ENCODE measurements at places on chromosomes 12 and 14.

- no peak for DNase-seq
Measured at GRCh38 chr14:77007183-77007974, 21.1 kb downstream of the IRF2BPL start.

DNA sequence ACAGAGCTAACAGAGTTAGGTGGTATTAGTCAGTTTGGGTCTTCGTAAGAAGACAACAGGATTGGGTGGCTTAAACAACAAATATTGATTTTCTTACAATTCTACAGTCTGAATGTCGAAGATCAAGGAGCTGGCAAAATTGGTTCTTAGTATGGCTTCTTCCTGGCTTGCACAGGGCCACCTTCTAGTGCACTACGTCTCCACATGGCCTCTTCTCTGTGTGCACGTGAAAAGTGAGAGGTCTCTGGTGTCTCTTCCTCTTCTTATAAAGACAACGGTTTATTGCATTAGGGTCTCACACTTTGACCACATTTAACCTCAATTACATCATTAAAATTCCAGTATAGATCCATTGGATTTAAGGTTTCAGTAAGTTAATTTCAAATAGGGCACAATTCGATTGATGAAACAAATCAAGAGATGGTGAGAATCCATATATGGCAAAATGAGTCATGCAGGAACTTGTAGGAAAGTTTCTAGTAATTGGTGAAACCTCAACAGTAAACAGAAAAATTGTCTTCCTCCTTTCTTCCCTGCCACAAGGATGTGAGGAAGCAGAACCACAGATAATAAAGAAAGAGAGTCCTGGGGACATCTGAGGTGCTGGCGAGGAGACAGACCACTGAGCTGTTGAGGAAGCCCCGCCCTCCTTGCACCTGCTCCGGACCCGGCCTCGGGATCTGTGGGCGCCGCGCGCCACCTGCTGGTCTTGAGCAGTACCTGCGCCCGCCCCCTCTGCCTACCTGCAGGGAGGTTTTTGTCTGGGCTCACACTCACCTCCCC lies 846.7 kb downstream of the TMEM121 start:
- DNase-seq = peak; percentile 51

- DNase-seq = no peak
Measured at GRCh38 chr14:21255385-21256101, 13.7 kb downstream of the HNRNPC start.

DNA sequence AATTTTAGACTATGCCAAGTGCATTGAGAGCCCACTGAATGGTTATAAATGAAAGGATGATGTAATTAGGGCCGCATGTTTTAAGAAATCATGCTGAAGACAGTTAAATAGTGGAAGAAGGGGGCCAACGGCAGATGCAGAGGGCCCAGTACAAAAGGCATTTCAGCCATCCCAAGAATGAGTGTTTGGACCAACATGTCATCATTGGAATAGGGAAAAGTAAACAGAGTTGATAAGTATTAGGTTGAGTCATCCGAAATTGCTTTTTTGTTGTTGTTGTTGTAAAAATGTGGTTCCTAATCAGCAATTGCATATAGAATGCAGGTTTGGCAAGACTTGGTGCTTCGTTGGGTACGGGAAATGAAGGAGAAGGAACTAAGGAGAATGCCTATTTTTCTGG lies 29.5 kb downstream of the BMP4 start:
- no peak for DNase-seq

DNA sequence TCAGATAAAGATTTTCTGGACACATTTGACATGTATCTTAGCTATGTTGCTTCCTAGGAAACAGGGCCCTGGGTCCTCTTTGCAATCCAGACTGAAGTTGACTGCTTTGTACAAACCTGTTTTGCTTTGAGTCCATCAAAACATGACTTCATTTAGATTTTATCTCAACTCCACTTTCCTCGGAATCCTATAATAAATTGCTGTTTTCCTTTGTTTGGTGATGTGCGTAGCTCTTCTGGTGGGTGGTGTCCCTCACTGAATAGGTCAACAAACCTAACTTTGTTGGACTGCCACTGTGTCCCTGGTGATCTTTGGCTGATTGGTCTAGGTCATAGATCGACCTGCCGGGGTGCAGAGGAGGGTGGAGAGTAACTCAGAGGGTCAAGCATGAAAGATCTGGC lies 735 bp upstream of the P2RX7 start:
- no peak for DNase-seq

DNA sequence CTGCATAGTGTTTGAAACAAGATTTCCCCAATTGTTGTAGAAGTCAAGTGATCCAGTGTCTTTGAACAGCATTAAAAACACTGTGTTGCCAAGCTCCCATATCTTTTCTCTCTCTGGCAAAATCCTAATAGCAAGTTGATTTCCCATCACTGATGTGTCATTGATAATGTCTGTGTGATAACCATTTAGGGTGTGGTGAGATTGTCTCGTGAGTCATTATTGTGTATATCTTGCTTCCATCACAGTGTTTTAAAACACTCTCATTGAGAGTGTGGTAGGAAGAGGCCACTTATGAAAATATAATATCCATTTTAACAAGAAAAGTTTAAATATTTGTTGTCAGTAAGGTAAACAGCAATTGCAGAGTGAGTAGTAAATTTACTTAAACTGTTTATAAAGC lies 74.7 kb downstream of the PRORP start:
- DNase-seq = no peak

GRCh38 chr12:13167226-13167625 lies 29.3 kb upstream of the EMP1 start:
- DNase-seq = no peak

DNA sequence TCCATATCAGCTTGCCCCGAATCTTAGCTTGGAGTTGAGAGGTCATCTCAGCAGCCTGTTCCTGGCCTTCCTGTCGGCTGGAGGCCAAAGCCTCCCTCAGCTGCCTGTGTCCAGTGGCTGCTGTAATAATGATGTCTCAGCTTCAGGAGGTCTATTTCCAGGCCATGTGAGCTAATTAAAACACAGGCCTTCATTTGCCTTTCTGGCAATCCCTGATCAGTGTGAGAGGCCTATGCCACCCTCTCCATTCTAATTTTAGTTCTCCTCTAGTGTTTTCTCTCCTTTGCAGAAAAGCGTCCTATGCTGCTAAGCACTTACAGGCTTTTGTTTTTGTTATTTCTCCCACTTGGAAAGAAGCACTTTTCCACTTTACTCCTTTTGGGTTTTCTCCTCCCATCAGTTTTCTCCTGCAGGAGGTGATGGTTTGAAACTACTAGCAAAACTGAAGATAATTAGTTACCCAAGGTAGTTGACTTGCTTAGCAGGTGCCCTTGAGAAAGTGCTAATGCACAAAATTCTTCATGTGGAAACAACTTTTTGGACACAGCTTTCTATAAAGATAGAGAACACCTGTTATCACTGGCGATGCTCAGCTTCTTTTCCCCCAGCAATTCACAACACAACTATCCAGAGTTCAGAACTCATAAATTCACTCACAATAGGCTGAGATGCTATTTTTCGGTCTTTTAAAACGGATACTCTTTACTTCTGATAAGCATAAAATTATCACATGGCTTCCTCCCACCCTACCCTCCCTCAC lies 255.3 kb upstream of the GARIN6 start:
- DNase-seq = no peak

DNA sequence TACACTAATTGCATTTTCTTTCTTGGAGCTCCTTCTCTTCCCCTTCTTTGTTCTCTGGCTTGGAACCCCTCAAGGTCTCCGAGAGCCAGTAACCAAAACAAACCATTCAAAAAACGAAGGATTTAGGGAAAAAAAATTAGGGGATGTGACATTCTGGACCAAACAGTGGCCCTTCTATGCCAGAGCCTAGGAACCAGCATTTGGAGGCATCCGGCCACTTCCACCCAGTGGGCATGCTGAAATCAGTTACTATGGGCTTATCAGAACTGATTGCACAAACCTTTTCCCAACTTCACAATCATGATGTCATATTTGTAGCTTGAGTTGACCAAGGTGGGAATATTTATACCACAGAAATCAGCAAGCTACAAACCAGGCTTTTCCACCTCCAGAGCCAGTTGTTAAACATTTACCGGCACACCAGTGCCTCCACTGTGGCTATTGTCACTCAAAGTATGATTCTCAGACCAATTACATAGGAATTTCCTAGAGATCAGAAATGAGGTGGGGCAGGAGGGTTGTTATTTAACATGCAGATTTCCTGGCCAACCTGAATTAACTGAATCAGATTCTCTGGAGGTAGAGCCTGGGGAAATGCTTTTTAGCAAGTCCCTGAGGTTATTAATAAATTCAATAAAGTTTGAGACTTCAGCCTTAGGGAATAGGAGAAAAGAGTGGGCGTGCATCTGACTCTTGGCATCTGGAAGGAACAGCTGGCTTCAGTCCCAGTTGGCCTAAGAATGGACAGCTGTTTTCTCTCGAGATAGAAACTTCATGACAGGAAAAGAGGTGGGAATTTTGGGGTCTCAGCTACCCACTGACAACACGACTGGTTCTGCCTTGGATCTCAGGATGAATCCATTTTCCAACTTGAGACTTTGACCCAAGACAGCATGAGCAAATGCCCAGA lies 273.9 kb downstream of the ZFP36L1 start:
- no peak for DNase-seq

- DNase-seq = no peak
Measured at GRCh38 chr14:89672636-89673511, 255.8 kb upstream of the FOXN3 start.

DNA sequence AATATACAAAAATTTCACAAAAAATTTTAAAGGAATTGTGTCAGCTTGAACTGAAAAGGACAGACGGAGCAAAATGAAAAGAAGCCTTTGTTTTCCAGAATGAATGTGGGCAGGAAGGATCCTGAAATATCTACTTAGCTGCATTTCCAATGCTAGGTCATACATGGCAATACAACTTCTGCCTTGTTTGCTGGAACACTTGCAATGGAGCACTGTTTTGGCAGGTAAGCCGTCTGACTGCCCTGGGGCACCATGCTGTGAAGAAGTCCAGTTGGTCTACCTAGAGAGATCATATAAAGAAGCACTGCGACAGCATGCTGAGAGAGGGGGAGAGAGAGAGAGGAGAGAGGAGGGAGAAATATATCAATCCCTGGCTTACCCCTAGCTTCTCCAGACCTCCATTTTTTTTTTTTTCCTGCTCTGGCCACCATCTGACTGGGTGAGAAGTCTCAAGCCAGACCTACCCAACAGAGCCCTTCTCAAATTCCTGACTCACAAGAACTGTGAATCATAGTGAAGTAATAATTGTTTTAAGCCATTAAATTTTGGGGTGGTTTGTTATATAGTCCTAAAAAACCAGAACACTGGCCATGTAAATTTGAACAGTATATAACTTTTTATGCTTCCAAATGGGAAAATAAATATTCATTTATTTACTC lies 97.1 kb upstream of the PRICKLE1 start:
- DNase-seq = no peak

DNA sequence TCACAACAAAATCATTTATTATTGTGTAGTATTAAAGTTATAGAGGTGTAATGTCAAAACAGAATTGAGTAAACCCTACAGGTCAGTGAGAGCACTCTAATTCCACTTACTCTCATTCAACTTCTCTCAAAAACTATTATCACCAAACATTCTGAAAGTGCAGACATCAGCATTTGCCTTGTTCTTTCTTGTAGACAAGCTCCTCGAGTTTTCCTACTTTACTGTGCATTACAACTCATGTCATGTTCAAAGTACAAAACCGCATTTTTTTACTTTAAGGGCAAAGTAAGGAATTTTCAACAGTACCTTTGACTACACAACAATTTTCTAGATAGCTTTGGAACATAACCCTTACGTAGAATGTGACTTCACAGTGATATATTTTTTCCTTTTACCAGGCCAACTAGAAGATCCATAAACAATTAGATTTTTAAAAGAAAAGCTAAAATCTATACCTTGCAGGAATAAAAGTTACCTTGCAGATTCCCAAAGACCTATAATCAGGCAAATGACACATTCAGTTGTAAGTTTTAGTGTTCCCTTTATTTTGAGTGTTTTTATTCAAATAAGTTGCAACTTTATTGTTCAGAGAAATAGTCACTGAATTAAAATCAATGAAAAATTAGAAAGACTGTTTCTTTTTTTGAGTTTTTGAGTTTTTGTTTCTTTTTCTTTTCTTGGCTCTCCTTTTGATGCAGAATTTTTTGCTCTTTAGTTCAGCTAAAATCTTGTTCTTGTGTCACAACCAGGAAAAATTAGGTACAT lies 12.7 kb upstream of the USP15 start:
- DNase-seq = no peak

- no peak for DNase-seq
Measured at GRCh38 chr12:87280893-87281292, 748.3 kb downstream of the C12orf50 start.

DNA sequence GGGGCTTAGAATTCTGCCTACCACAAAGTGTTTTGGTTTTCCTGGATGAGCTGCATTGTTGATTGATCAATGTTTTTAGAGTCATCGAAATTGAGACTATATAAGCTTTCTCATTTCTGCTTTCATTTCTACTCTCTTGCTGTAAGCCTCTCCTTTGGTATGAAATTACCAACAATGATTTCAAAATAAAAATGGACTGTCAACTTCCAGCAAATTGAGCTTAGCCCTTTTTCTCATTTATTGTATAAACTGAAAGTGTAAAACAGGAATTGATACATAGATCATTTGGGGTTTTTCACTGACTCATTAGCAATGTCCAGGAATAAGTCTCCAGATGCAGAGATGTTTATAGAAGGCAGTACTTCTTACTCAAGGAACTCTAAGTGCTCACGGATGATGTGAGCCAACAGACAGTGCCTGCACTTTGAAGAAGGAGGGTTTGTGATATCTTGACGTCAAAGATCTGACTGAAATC lies 20.0 kb upstream of the PCNX1 start:
- no peak for DNase-seq

GRCh38 chr12:74394647-74395046 lies 143.0 kb upstream of the ATXN7L3B start:
- no peak for DNase-seq

GRCh38 chr12:51521554-51522276 lies 69.3 kb upstream of the SCN8A start:
- no peak for DNase-seq

- no peak for DNase-seq
Measured at GRCh38 chr12:51293696-51294095, 23.5 kb upstream of the SMAGP start.

DNA sequence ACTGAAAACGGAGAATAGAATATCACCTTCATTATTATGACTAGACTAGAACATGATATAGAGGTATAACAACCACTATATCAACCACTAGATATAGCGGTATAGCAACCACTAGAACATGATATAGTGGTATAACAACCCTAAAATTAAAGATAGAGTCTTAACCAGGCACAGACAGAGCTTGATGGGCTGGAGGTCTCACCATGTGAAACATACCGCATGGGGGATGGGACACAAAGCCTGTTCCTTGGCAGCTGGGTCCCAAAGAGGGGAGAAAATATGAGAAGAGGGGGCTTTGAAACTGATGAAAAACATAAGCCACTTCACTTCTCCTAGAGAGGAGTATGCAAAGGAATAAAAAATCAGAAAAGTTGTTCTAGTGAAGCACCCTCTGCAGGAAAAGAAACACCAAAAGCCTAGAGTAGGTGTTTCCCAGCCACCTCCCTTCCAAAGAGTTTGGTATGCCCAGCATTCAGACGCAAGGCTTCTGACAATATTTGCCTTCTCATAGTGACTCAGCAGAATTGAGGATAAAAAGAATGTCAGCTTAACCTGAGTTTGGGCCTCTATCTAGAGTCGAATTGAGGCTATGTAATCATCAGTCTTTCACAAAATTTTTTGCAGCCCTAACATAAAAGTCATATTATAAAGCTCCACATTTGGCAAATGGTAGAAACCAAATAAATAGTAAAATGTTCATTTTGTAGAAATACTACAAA lies 316.4 kb downstream of the NOVA1 start:
- no peak for DNase-seq

GRCh38 chr14:50529288-50530179 lies 2.8 kb downstream of the MAP4K5 start:
- DNase-seq = no peak

Measured in NCI-H1694 (cell line).